ENCODE measurements at places on chromosomes 13 and 19. TPM values are rescaled to one million over a fixed set of nuclear protein-coding genes. Genes with fewer than 3 reads are reported as not detected.

Gene SLC10A2
- total RNA-seq: not detected

Gene RXFP2
- 0.48 TPM for total RNA-seq

- no peak for DNase-seq
Observed at GRCh38 chr19:31096062-31096830, 253.0 kb downstream of the TSHZ3 start.

GRCh38 chr13:39016787-39017186 lies 21.1 kb downstream of the PROSER1 start:
- no peak for DNase-seq

DNA sequence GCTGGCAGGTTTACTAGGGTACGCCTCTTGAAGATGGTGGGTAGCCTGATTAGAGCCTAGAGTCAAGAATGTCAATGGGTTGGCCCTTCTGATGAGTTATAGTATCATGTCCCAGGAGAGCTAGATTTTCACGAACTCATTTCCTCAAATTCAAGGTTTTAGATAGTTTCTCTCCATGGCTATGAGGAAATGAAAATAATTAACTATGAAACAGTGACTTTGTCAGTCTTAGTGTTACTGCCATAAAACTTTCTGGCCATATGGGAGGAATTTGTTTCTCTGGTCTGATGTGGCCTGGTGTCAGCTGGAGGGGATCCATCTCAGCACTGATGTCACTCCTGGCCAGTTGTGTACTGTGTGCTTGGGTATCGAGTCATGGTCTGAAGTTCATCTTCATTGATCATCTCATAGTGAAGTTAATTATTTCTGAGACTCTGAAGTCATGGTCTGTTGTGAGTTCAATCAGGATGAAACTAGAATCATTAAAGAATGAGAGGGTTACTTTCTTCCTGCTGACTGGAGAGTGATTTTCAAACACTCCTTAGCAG lies 49.4 kb upstream of the TNFSF11 start:
- DNase-seq: no peak

GRCh38 chr13:111920932-111921705 lies 145.8 kb upstream of the SOX1 start:
- DNase-seq: no peak

DNA sequence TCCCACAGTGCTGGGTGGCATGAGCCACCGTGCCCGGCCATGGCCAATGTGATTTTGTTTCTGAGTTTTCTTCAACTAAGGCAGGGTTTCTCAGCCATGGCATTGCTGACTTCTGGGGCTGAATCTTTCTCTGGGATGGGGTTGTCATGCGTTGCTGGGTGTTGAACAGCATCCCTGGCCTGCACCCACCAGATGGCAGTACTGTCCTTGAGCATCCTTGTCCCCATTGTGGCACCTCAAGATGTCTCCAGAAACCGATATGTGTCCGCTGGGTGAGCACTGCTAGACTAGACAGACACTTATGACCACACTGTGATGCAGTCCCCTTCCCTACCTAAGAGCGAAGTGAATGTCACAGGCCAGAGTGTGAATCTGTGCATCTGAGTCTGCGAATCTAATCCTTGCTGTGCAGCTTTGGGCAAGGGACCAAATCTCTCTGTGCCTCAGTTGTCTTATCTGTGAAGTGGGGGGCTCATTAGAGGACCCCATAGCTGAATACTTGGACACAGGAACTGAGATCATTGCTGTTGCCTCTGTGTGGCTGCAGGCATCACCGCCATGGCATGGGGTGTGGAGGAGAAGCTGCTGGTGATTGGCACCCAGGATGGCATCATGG lies 50.3 kb upstream of the SIN3B start:
- DNase-seq: no peak

GRCh38 chr13:48790966-48791365 lies 137.2 kb downstream of the CYSLTR2 start:
- DNase-seq: no peak

GRCh38 chr13:47237571-47237970 lies 340.7 kb upstream of the HTR2A start:
- DNase-seq: no peak

DNA sequence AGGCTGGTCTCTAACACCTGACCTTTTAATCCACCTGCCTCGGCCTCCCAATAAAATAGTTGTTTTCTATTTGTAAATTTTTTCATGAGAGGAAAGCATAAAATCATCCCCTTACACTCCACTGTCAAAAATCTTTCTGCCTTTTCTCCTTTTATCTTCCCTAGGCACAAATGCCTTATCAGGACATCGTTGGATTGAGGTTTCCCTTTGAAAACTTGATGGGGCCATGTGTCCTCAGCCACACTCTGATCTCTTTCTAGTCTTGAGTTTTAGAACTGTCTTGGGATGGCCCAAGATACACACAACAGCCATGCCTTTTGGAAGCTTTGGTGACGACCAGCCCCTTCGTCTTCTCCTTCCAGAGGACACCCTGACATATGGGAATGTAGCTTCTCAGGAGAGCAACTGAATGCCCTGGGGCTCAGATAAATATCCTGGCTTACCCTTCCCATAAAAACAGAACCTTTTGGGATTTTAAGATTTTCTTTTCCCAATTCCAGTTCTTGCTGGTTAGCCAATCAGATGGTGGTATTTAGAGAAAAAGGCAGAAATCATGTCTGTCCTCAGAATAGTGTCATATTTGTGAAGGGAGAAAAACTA lies 112.4 kb downstream of the ZNF429 start:
- DNase-seq: no peak

DNA sequence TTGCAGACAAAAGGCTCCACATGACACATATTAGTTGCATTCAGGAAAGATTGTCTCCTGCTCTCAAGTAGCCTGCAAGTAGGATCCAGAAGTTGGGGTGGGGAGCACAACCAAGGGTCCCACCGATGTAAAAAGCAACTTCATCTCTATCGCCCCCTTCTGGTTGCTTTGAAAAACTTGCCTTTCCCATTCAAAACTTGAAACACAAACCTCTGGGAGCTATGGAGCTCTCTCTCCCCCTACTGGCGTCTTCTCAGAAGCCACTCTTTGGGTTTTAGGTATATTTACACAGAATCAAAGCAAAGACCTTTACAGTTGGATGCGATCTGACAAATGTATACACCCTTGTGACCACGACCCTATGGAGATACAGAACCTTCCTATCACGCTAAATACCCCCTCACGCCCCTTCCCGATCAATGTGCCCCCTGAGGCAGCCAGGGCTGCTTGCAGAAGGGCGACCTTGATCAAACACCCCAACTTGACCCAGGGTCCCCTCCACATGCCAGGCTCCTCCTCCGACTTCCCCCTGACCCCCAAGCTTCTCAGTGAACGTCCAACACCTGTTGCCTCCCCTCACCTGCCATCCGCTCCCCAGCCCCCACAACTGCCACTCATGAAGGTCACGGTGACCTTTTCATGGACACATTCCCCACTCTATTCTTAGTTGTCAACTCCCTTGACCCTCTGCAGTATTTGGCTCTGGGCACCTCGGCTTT lies 10.1 kb downstream of the NOSIP start:
- no peak for DNase-seq

DNA sequence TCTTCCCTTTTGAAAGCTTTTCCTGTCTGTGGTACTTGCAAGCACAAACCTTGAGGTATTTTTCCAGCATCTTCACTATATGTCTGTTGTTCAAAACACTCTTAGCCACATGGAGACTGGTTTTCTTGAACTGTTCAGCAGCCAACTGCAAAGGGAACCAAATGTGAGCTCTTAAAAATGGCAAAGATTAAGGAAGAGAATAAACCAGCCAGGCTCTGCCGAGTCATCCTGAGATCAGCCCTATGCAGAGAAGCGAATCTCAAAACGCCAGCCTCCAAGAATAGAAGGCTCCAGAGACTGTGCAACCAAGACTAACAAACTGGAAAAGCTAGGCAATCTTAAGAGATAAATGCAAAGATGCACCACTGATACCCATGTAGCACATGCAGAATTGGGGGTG lies 20.7 kb downstream of the AKAP8 start:
- DNase-seq: no peak
